ENCODE measurements at places on chromosomes 7 and 10.

GRCh38 chr10:124281666-124282065 is 137.1 kb downstream of the OAT start:
- no peak overlapping the region for H3K4me3 ChIP-seq
- H3K27me3 ChIP-seq, result no peaks in the 10 kb centered on the region
- H3K4me1 ChIP-seq, result no peaks in the 10 kb centered on the region
- DNase-seq, result no peak
- no peaks in the 10 kb centered on the region for H3K36me3 ChIP-seq
- no peak overlapping the region for H3K27ac ChIP-seq

DNA sequence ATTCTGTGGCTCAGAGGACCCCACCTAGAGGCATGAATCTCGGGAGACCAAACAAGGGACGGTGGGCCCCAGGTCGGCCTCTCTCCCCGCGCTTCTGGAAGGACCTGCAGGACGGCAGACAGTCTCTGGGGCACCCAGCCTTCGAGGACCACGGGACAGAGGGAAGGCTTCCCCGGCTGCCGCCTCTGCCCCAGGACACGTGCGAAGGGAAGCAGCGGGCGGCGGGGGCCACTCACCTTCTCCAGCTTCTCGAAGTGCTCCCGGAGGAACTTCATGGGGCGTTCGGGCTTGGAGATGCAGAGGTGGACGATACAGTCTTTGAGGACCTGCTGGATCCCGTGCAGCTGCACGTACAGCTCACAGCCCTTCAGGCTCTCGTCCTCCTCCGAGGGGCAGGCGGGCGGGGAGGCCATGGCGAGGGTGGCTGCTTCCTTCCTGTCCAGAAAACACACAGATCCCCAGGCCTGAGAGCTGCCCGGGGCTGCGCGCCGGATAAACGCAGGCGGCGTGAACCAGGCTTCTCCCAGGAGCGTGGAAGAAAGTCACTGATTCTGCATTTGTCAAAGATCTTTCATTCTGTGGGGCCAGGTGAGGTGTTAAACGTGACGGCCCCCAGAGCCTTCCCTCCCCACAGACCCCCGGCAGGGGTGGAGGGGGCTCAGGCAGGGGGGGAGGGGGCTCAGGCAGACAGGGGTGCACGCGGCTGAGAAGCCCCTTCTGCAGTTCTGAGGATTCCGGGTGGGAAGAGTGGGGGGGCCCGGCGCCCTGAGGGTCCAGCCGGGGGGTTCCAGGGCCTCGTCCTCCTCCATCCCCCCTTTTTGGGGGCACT is 15.2 kb upstream of the DNAAF5 start:
- peaks cover 13% of the 10 kb centered on the region for H3K4me1 ChIP-seq
- no peaks in the 10 kb centered on the region for H3K36me3 ChIP-seq
- H3K27me3 ChIP-seq, result peaks cover 4% of the 10 kb centered on the region

DNA sequence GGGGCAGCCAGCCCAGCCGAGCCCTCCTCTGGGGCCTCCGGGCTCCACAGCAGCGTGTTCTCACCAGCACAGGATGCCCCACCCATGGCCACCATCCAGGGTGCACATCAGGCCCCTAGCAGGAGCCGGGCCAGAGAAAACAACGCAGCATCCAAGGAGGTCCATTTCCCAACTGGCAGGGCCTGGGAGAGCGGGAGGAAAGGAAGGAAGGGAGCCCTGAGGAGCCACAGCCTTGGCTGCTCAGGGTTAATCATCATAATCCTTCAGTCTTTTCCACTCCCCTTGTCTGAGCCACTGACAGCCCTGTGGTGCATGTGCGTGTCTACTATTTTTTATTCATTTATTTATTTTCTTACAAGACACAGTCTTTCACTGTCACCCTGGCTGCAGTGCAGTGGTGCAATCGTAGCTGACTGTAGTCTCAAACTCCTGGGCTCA is 3.6 kb downstream of the PLAC9 start:
- no peak overlapping the region for H3K4me3 ChIP-seq
- H3K4me1 ChIP-seq, result peaks cover 7% of the 10 kb centered on the region
- H3K27me3 ChIP-seq, result peaks cover 38% of the 10 kb centered on the region
- H3K27ac ChIP-seq, result no peak overlapping the region

- H3K4me3 ChIP-seq, result no peak overlapping the region
- no peaks in the 10 kb centered on the region for H3K4me1 ChIP-seq
- H3K36me3 ChIP-seq, result no peaks in the 10 kb centered on the region
- peaks cover 5% of the 10 kb centered on the region for H3K27me3 ChIP-seq
- H3K27ac ChIP-seq, result no peak overlapping the region
These were observed 19.7 kb upstream of the ITGA8 start for GRCh38 chr10:15739254-15739970.

DNA sequence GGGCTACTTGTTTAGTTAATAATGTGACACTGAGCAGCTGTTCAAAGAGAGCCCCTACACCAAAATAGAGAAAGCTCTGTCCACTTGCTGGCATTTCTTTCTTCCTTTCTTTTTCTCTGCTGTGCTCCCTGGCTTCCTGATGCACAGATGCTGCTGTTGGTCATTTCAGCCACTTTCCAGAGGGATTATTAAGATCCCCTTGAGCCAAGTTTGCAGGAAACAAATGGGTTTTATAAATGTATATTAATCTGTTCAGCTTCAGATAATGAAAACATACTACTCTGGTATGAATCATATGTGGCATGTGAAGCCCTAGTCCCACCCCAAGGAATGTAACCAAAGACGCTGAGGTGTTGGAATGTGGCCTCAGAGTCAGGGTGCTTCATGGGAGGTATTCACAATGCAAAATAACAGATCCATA is 638.2 kb upstream of the FZD8 start:
- H3K4me1 ChIP-seq, result no peaks in the 10 kb centered on the region
- H3K27me3 ChIP-seq, result no peaks in the 10 kb centered on the region
- no peak for DNase-seq
- no peak overlapping the region for H3K4me3 ChIP-seq
- no peak overlapping the region for H3K27ac ChIP-seq
- H3K36me3 ChIP-seq, result no peaks in the 10 kb centered on the region

- no peaks in the 10 kb centered on the region for H3K4me1 ChIP-seq
- H3K36me3 ChIP-seq, result no peaks in the 10 kb centered on the region
These were observed 6.9 kb upstream of the LAMB1 start for GRCh38 chr7:108009873-108010272.

DNA sequence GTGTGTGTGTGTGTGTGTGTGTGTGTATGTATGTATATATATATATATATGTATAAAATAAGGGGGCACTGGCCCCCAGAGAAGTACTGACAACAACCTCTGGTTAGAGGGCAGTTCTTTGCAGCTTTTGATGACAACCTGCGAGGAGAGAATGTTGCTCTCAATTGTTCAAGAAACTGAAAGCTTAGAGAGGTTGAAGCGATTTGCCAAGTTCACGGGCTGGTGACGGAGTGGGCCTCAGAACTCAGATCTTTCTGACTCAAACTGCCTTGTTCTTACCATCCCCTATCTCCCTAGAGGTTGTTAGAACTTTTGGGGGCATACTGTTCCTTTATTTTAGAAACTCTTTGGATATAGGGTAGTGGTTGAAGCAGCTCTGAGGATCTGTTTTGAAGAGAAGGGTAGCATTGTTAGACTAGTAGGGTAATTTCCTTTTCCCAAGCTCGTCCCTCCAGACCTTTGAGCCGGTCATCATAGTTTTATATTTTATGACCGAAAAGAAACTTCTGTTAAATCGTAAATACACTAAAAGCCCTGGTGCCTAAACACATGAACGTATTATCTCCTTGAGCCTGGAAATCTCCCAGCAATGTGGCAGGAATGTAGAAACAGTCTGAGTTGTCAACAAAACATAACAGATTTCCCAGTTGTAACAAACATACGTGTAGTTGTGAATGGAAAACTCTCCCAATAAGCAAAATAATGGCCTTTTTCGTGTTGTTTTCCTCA is 541.7 kb upstream of the GALNT17 start:
- no peak for DNase-seq
- no peaks in the 10 kb centered on the region for H3K4me1 ChIP-seq
- H3K4me3 ChIP-seq, result no peak overlapping the region
- H3K27me3 ChIP-seq, result no peaks in the 10 kb centered on the region

DNA sequence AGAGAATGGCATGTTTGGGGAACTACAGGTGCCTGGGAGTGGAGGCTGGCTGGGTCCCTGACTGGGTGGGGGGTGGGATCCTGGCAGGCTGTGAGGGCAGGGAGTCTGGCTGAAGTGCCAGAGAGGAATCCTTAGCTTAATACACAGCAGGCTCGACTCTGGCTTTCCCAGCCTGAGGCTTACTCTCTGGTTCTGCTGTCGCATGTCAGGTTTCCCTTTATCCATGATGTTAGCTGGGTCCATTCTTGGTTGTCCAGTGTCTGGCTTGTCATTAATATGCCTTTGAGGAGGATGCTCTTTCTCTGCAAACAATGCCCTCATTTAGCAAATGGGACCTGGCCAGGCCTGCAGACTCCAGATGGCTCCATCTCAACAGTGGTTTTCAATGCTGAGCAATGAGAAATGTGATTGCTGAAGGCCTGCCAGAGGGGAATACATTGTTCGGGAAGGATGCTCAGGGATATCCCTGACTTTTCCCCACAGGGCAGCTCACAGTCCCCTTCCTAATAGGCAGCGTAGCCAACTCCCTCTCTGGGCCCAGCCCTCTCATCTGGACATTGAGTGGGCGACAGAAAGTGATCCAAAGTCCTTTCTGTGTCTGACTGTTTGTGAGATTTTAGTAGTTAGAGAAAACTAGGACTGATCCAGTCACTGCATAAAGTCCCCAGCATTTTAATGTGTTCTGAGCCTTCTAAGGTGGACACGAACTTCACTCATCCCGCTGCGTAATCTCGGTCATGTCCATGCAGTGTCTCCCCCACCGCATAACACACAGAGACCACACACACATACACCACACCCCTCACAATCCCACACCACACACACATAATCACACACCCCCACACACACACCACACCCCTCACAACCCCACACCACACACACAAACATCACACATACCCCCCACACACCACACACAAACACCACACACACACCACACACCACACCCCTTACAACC is 124.9 kb downstream of the ANLN start:
- no peak overlapping the region for H3K4me3 ChIP-seq
- no peaks in the 10 kb centered on the region for H3K27me3 ChIP-seq
- H3K27ac ChIP-seq, result no peak overlapping the region
- no peak for DNase-seq

DNA sequence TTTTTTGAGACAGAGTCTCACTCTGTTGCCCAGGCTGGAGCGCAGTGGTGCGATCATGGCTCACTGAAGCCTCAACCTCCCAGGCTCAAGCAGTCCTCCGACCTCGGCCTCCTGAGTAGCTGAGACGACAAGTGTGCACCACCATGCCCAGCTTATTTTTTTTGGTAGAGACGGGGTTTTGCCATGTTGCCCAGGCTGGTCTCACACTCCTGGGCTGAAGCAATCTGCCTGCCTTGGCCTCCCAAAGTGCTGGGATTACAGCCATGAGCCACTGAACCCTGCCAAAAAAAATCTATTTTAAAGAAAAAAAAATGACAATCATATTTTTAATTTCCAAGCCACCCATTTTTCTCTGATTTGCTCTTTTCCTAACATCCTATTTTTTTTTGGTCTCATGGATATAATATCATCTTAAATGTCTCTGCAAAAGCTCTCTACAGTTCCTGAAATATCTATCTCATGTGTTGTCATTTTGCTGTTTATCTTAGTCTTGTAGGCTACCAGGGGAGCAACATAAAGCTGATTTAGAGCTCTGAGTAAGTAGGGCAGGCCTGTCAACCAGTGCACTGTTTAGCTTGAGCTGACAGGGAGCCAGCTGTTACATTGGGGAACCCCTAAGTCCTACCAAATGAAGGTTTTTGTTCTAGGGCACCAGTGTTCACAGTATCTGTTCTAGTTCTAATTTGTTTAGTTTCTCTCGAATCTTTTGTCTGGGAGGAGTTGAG is 29.9 kb upstream of the HBP1 start:
- no peaks in the 10 kb centered on the region for H3K4me1 ChIP-seq
- H3K27me3 ChIP-seq, result no peaks in the 10 kb centered on the region
- H3K4me3 ChIP-seq, result no peak overlapping the region
- H3K27ac ChIP-seq, result no peak overlapping the region
- H3K36me3 ChIP-seq, result no peaks in the 10 kb centered on the region
- no peak for DNase-seq

DNA sequence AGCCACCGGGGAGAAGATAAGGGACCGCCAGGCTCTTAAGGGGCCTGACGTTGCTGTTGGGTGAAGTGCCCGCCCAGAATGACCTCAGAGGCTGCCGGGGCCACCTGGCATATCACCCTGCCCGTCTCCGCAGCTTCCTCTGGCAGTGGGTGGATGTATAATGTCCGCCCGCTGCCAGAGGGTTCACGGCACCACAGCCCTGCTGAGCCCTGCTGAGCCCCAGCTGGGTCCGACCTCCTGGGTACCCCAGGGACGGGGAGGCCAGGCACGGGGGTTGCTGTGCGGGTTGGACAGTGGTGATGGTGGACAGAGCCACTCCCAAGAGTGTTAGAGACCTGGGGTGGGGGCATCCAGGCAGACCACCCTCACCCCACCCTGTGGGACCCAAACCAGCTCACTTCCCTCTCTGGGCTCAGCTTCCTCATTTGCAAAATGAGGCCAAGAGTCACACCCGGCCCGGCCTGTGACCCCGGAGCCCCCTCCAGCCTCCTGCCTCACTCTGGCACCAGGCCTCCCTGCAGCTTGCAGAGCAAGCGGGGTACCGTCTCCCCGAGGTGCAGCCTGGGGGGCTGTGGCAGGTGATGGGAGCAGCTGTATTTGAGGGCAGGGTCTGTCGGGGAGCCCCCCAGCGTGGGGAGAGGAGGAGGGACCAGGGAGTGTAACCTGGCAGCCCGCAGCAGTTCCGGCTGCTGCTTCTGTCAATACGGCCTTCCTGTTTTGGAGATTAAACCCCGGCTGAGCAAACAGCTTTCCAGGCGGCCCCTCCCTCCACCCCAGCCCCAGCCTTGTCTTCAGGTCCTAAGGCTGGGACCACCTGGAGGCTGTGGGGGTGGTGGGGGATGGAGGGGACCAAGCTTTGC is 8.4 kb upstream of the LFNG start:
- H3K36me3 ChIP-seq, result no peaks in the 10 kb centered on the region
- peaks cover 77% of the 10 kb centered on the region for H3K4me1 ChIP-seq
- H3K4me3 ChIP-seq, result peak overlapping the region; percentile 56
- DNase-seq, result peak; percentile 64
- H3K27me3 ChIP-seq, result no peaks in the 10 kb centered on the region
- peak overlapping the region; percentile 97 for H3K27ac ChIP-seq

DNA sequence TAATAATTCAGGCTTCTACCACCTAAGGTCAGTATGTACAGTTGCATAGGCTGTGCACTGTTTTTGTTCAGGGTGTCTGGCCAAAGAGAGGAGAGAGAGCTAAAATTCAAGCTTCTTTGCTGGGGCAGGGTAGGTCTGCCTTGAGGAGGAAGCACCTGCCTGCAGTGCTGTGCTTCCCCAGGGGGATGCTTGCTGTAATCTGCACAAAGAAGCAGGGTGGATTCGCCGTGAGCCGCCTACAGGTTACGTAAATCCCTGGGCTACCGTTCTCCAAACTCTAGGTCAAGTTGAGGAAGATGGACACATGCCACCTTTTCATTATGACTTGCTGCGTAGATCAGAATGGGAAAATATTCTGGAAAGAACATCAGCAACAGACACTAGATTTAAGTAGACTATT is 543.3 kb downstream of the TNS3 start:
- H3K27ac ChIP-seq, result no peak overlapping the region
- H3K27me3 ChIP-seq, result no peaks in the 10 kb centered on the region
- DNase-seq, result no peak
- no peaks in the 10 kb centered on the region for H3K36me3 ChIP-seq
- H3K4me1 ChIP-seq, result no peaks in the 10 kb centered on the region

GRCh38 chr10:128896963-128897362 is 570.1 kb upstream of the MGMT start:
- H3K27ac ChIP-seq, result no peak overlapping the region
- no peaks in the 10 kb centered on the region for H3K27me3 ChIP-seq
- no peaks in the 10 kb centered on the region for H3K4me1 ChIP-seq
- no peaks in the 10 kb centered on the region for H3K36me3 ChIP-seq
- DNase-seq, result no peak

All from CD4-positive, alpha-beta T cell (primary cell).